ENCODE measurements at places on chromosomes 6 and 20.

DNA sequence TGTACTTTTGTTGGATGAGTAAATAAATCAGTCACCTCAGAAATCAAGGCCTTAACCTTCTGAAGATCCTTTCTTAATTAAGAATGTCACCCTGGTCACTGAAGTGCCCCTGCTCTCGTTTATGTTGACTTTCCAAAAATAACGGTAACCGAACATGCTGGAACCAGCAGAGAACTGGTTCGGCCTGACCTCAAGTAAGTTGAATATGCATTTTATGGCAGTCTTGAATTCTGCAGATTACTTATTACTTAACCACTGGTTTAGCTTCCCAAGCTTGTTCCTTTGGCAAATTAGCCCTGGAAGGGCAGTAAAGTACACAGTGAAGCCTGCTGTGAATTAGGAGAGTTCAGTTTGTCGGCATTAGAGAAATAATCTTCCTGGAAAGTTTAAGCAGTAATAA is 12.2 kb downstream of the MAPRE1 start:
- no peak for DNase-seq
- H3K4me1 ChIP-seq, result peaks cover 19% of the 10 kb centered on the region
- H3K4me3 ChIP-seq, result no peak overlapping the region
- no peak overlapping the region for H3K27ac ChIP-seq
- peaks cover 93% of the 10 kb centered on the region for H3K36me3 ChIP-seq
- no peaks in the 10 kb centered on the region for H3K27me3 ChIP-seq

GRCh38 chr6:118277631-118278030 is 270.5 kb upstream of the PLN start:
- H3K4me3 ChIP-seq, result no peak overlapping the region
- H3K27me3 ChIP-seq, result no peaks in the 10 kb centered on the region
- H3K4me1 ChIP-seq, result peaks cover 8% of the 10 kb centered on the region

- H3K4me1 ChIP-seq, result peaks cover 24% of the 10 kb centered on the region
- DNase-seq, result no peak
- H3K4me3 ChIP-seq, result no peak overlapping the region
- no peaks in the 10 kb centered on the region for H3K36me3 ChIP-seq
- H3K27me3 ChIP-seq, result no peaks in the 10 kb centered on the region
Observed at GRCh38 chr6:36349240-36349639, 12.6 kb upstream of the BNIP5 start.

DNA sequence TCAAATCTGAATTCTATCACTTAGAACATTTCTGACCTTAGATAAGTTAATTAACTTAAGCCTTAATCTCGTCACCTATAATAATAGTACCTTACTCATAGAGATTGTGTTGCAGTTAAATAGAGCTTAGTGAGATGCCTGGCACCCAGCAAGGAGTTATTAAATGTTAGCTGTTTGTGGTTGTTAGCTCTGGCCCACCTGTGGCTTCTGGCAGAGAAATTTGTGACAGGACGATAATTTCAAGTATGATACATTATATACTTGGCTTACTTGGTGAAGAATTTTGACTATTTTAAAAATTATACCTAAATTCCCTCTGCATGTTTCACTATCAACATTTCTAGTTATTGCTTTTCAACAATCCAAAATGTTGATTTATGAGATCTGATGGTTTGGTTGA is 102.9 kb upstream of the CEP162 start:
- DNase-seq, result no peak
- no peaks in the 10 kb centered on the region for H3K36me3 ChIP-seq

DNA sequence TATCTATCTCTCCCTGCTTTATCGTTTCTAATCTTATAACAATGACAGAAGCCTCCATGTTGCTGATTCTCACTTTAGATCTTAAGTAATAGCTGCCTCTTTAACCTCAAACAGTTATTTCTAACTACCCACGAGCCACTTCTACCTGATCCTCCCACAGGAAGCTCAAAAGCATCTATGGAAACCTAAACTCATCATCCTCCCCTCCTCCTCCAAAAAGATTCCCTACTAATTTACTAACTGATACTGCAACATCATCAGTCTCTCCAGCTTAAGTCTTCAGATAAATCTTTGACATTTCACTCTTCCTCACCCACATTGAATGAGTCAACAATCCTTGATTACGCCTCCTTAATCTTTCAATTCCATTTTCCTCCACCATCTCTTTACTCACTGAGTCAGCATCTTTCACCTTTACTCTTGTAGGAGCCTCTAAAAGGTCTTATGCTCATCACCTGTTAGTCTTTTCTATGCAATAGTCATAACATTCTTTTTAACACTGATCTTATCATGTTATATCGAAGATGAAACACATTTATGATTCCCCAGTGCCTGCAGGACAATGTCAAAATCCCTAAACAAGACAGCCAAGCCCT is 526.7 kb upstream of the CDH4 start:
- no peaks in the 10 kb centered on the region for H3K36me3 ChIP-seq
- no peaks in the 10 kb centered on the region for H3K27me3 ChIP-seq
- H3K27ac ChIP-seq, result no peak overlapping the region
- no peak for DNase-seq
- H3K4me3 ChIP-seq, result no peak overlapping the region
- no peaks in the 10 kb centered on the region for H3K4me1 ChIP-seq

- H3K27ac ChIP-seq, result no peak overlapping the region
- no peak overlapping the region for H3K4me3 ChIP-seq
- peaks cover 15% of the 10 kb centered on the region for H3K4me1 ChIP-seq
- peaks cover 6% of the 10 kb centered on the region for H3K36me3 ChIP-seq
- no peaks in the 10 kb centered on the region for H3K27me3 ChIP-seq
Observed at GRCh38 chr6:13700232-13700631, 11.4 kb downstream of the RANBP9 start.

DNA sequence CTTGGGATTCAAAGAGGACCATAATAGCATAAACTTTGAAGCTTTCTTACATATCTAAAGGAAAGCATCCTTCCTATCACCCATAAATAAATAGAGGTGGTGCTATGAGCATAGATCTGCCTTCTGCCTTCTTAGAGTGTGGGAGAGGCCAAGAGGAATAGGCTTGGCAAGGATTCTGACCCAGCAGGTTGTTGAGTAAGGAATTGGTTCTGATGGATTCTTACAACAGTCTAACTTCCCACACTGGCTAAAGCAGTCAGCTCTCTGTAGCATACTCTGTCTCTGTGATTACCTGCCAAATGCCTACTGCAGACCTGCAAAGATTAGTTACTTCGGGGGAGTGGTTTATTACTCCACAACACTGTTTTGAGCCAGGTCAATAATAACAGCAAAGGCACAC is 198.0 kb upstream of the RAB32 start:
- no peaks in the 10 kb centered on the region for H3K4me1 ChIP-seq
- DNase-seq, result no peak
- H3K36me3 ChIP-seq, result no peaks in the 10 kb centered on the region
- no peak overlapping the region for H3K4me3 ChIP-seq

- H3K4me3 ChIP-seq, result no peak overlapping the region
- H3K36me3 ChIP-seq, result no peaks in the 10 kb centered on the region
- H3K4me1 ChIP-seq, result no peaks in the 10 kb centered on the region
- no peak overlapping the region for H3K27ac ChIP-seq
Observed at GRCh38 chr6:154350293-154350692, 6.3 kb downstream of the IPCEF1 start.

GRCh38 chr6:144888621-144889020 is 603.5 kb downstream of the UTRN start:
- DNase-seq, result no peak
- H3K4me3 ChIP-seq, result no peak overlapping the region
- H3K4me1 ChIP-seq, result peaks cover 9% of the 10 kb centered on the region
- H3K36me3 ChIP-seq, result no peaks in the 10 kb centered on the region
- H3K27me3 ChIP-seq, result no peaks in the 10 kb centered on the region

GRCh38 chr6:130128326-130128725 is 94.4 kb downstream of the SAMD3 start:
- no peaks in the 10 kb centered on the region for H3K27me3 ChIP-seq
- no peak overlapping the region for H3K4me3 ChIP-seq
- no peak for DNase-seq
- H3K4me1 ChIP-seq, result no peaks in the 10 kb centered on the region

- H3K27me3 ChIP-seq, result no peaks in the 10 kb centered on the region
- no peak overlapping the region for H3K27ac ChIP-seq
- peaks cover 7% of the 10 kb centered on the region for H3K36me3 ChIP-seq
- no peak overlapping the region for H3K4me3 ChIP-seq
Observed at GRCh38 chr6:56572788-56573471, 69.8 kb downstream of the DST start.

- H3K4me3 ChIP-seq, result no peak overlapping the region
- no peak overlapping the region for H3K27ac ChIP-seq
- no peaks in the 10 kb centered on the region for H3K27me3 ChIP-seq
- no peaks in the 10 kb centered on the region for H3K36me3 ChIP-seq
- DNase-seq, result no peak
Observed at GRCh38 chr20:23118144-23118543, 32.0 kb upstream of the CD93 start.

GRCh38 chr6:16781348-16782169 is 20.3 kb upstream of the ATXN1 start:
- H3K27ac ChIP-seq, result peak overlapping the region; percentile 33
- no peaks in the 10 kb centered on the region for H3K27me3 ChIP-seq
- H3K4me3 ChIP-seq, result no peak overlapping the region
- DNase-seq, result no peak
- H3K4me1 ChIP-seq, result peaks cover 14% of the 10 kb centered on the region

GRCh38 chr6:155894758-155895157 is 439.1 kb upstream of the NOX3 start:
- no peaks in the 10 kb centered on the region for H3K4me1 ChIP-seq
- no peak overlapping the region for H3K27ac ChIP-seq
- H3K4me3 ChIP-seq, result no peak overlapping the region
- DNase-seq, result no peak
- no peaks in the 10 kb centered on the region for H3K27me3 ChIP-seq

- H3K4me1 ChIP-seq, result peaks cover 37% of the 10 kb centered on the region
- H3K4me3 ChIP-seq, result no peak overlapping the region
- DNase-seq, result no peak
- H3K36me3 ChIP-seq, result no peaks in the 10 kb centered on the region
Observed at GRCh38 chr6:37552267-37552666, 52.6 kb upstream of the CCDC167 start.

GRCh38 chr6:108920751-108921150 is 72.5 kb downstream of the ARMC2 start:
- no peak overlapping the region for H3K27ac ChIP-seq
- H3K36me3 ChIP-seq, result no peaks in the 10 kb centered on the region
- H3K4me3 ChIP-seq, result no peak overlapping the region
- H3K4me1 ChIP-seq, result no peaks in the 10 kb centered on the region
- peaks cover 15% of the 10 kb centered on the region for H3K27me3 ChIP-seq

DNA sequence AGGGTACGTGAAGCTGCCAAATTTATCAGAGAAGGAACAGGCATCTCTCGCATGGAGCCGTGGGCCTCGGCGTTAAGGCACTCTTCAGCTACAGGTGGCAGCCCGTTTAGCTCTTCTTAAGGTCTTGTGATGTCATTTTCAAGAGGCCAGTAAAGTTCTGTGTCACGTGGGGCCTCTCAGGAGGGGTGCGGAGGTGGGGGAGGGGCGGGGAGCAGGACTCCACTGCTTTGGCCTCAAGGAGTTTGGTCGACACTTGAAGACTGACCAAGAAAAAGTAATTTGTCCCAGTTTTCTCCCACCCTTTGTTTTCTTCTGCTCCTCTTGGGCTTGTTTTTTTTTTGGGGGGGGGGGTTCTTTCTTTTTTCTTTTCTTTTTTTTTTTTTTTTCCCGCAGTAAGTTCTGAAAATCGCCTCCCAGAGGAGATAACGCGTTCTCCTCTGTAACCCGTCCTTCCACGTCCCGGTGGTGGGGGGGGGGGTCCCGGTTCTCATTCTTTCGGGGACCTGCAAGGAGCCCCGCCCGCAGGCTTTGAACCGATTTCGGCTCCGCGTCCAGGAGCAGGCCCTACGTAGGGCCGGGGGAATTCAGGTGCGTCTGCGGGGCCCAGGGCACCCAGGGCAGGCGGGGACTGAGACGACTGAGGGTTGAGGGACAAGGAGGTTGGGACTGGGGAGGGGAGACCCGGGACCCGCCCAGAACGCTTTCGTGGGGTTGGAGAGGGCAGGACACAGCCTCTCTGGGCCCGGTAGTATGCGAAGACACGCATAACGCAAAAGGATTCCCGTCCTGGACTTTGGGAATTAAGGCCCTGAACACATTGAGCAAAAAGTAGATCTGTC is 26.0 kb downstream of the GPX6 start:
- H3K27me3 ChIP-seq, result peaks cover 21% of the 10 kb centered on the region
- no peak for DNase-seq
- no peaks in the 10 kb centered on the region for H3K36me3 ChIP-seq
- no peak overlapping the region for H3K27ac ChIP-seq
- H3K4me1 ChIP-seq, result no peaks in the 10 kb centered on the region

DNA sequence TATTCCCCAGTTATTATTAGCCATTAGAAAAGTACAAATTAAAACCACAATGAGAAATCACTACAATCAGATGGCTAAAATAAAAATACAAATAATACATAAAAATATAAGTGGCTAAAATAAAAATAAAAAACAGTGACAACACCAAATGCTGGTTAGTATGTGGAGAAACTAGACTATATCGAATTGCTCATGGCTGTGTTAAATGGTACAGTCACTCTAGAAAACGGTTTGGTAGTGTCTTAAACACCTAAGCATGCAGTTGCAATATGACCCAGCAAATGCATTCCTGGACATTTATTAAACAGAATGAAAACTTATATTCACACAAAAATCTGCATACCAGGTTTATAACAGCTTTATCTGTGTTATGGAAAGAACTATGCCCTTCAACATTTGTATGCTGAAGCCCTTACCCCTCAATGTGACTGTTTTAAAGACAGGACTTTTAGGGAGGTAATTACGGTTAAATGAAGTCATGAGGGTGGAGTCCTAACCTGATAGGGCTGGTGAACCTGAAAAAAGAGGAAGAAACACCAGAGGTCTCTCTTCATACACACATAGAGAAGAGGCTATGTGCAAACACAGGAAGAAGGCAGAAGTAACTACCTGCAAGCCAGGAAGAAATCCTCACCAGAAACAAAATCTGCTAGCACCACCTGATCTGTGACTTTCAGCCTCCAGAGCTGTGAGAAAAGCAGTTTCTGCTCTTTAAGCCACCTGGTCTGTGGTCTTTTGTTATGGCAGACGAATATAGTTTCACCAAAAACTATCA is 84.9 kb downstream of the ASCC3 start:
- no peaks in the 10 kb centered on the region for H3K36me3 ChIP-seq
- H3K4me1 ChIP-seq, result no peaks in the 10 kb centered on the region
- H3K27me3 ChIP-seq, result no peaks in the 10 kb centered on the region
- DNase-seq, result no peak
- H3K4me3 ChIP-seq, result no peak overlapping the region
